ENCODE measurements at places on chromosomes 3 and 15. TPM values are rescaled to one million over a fixed set of nuclear protein-coding genes. Genes with fewer than 3 reads are reported as not detected.

ACAN gene
- total RNA-seq: 13.5 TPM

SATB1 gene
- total RNA-seq: 10.8 TPM

CADPS gene
- total RNA-seq: 2.2 TPM

DNA sequence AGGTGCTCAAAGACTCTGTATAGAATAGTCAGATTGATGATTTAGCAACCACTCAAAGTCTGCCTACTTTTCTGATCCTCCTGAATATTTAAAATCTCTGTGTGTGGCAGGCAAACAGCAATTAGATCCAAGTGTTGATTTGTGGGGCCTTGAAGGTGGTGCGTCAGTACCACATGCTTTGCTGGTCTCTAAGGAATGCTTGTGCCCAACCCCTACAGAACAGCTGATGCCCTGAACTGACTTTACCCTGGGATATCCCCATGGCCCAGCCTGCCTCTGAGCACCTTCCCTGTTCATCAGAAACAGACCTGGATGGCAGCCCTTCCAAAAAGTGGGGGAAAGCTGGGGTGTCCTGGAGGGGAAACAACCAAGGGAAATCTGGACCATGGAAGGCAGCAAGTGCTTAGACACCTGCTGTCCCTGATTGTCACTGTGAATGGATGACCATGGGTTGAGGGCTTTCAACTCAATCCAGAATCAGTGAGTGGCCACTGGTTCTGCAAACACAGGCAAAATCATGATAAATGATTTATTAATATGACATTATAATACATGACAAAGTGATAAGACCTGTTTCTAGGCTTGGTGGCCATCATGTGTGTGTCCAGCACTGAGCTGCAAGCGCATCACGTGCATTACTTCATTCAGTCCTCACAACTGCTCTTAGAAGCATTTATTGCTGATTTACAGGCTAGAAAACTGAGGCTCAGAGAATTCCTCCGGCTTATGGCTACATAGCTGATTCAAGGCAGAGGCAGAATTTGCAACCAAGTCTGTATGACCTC lies 76.1 kb upstream of the TPM1 start:
- no peak for DNase-seq

DNA sequence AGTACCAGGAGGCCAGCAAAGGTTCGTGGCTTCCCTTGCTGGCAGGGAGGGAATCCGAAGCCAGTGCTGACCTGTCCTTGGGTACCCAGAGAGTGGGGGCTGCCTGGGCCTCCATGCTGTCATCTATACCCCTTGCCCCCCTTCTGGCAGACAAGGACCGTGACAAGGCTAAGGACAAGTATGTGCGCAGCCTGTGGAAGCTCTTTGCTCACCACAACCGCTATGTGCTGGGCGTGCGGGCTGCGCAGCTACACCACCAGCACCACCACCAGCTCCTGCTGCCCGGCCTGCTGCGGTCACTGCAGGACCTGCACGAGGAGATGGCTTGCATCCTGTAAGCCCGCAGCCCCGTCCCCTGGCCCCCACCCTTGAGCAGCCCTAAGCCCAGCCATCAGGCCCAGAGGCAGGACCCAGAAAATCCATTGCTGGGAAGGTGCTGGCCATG lies 2.8 kb downstream of the FES start:
- DNase-seq: no peak

- DNase-seq: no peak
These were observed 14.0 kb downstream of the VIPR1 start for GRCh38 chr3:42516443-42516842.

- DNase-seq: no peak
These were observed 134.4 kb downstream of the PLOD2 start for GRCh38 chr3:146026547-146026946.

GRCh38 chr3:30743641-30744317 lies 137.4 kb downstream of the TGFBR2 start:
- no peak for DNase-seq

DNA sequence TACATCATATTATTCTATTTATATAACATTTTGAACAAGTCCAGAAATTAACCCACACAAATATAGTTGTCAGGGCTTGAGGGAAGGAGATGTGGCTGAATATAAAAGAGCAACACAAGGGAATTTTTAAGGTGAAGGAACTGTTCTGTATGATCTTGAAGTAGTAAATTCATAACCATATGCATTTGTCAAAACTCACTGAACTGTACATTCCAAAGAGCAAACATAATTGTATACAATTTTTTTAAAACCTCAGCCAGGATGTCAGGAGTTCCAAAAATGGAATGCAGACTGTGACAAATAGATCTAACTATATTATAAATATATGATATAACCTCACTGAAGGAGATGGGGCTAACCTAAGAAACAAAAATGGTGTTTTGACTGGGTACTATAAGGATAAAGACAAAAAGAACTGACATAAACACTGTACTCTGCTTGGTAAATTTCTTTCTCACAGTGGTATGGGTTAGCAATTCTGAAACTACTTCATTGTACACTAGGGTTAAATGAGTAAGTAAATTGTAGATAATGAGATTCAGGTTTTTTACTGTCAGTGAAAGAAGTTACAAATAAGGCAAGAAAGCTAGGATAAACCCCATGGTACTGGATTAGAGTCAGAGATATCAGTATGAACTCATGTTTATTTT lies 14.4 kb downstream of the GOLGB1 start:
- DNase-seq: no peak

- DNase-seq: no peak
These were observed 259.1 kb downstream of the PTPRG start for GRCh38 chr3:61820306-61820992.

DNA sequence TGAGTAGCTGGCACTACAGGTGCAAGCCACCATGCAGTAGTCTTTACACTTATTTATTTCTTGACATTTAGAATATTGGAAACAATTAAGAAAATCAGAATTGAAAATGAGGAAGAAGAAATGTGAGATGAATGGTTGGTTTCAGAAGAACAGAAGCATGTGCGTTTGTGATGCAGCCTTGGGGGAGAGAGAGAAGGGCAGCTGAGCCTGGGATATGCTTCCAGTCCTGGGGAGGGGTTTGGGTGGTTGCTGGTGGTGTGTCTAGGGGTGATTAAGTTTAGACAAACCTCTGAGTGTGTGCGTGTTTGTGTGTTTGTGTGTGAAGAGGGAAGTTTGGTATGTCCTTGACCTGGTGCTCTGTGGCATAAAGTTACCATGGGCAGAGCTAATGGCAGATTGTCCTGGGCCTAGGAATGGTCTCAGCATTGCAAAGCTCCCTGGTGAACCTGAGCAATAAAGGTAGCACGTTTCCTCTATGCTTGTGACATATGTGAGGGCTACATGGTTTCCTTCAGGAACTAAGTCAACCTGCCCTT lies 35.6 kb downstream of the CTSH start:
- no peak for DNase-seq

DNA sequence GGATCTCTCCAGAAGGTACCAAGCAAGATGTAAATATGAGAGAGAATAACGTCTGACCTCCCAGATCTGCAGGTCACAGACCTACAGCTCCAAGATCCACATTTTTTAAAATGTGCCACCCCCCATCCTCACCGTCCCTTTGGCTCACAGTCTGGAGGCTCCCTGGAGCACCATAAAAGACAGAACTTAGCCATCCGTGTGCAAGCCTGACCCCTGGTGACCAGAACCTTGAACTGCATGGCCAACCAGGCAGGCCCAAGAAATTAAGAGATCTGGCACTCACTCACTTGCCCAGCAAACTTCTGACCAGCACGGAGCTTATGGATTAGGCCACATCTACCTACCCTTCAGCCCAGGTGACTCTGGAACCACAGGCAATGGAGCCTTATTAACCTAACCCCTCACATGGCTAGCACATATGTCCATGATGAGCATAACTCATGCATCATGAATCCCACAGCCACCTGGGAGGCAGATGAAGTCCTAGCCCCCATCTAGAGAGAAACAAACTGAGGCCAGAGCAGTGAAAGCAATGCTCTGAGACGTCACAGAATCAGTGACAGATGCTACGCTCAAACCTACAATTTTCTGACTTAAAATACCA lies 275.3 kb downstream of the UACA start:
- peak; percentile 89 for DNase-seq

DNA sequence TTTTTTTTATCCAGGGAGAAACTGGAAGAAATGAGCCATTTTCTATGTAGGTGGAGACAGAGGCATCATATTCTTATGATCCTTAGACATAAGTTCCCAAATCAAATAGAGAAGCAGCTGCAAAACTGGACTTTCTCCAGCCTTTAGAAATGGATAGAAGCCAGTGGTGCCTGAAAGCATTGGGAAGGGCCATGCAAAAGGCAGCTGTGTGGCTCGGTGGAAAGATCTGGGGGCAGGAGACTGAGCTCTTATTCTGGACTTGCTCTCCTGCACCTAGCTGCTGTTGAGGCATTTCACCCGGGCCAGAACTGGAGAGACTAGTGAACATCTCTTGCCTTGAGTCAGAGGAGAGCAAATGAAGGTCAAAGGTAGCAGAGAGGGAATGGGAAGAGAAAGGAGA lies 73.1 kb downstream of the TFG start:
- DNase-seq: no peak

- peak; percentile 62 for DNase-seq
These were observed 160.8 kb upstream of the TLE3 start for GRCh38 chr15:70258369-70259027.

DNA sequence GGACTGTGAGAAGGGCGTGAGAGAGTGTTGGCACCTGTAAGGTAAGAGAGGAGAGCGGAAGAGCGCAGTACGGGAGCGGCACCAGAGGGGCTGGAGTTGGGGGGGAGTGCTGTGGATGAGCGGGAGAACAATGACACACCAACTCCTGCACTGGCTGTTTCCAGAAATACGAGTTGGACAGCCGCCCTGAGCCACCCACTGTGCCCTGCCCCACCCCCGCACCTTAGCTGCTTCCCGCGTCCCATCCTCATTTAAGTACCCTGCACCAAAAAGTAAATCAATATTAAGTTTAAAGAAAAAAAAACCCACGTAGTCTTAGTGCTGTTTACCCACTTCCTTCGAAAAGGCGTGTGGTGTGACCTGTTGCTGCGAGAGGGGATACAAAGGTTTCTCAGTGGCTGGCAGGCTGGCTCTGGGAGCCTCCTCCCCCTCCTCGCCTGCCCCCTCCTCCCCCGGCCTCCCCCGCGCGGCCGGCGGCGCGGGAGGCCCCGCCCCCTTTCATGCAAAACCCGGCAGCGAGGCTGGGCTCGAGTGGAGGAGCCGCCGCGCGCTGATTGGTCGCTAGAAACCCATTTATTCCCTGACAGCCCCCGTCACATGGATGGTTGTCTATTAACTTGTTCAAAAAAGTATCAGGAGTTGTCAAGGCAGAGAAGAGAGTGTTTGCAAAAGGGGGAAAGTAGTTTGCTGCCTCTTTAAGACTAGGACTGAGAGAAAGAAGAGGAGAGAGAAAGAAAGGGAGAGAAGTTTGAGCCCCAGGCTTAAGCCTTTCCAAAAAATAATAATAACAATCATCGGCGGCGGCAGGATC lies at the start of gene SOX2:
SOX2 (plus strand) TSS at position 601 of the 811 bp plus-strand sequence. CDS start 436 bp downstream, outside the sequence.
- DNase-seq: peak; percentile 80

- peak; percentile 26 for DNase-seq
These were observed 56.6 kb upstream of the APEH start for GRCh38 chr3:49617390-49618013.

GRCh38 chr3:82224661-82225060 lies 463.2 kb upstream of the GBE1 start:
- no peak for DNase-seq

- DNase-seq: no peak
These were observed 494.1 kb upstream of the DPH6 start for GRCh38 chr15:36039996-36040572.

DNA sequence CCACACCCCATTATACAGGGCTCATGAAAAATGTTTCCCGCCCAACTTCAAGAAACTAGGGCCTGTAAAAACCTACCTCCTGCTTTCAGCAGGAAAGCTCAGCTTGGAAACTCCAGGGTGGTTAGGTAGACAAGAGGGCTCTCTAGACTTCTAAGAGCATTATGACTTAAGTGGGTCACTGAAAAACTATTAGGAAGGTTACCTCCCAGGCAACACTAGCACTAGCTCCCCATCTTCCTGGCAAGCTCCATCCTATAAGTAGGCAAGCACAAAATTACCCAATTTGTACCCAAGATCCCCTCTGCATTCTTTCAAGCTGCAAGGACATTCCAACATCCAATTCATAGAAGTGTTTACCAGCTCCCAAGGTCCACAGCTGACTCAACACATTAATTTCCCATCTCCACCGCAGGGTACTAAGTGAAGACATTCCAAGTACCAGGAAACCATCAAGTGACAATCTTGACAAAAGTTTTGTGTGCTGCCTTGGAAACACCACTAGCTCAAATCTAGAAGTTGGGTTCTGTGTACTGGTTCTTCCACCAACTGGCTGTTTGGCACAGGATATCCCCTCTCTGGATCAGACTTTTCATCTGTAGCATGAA lies 46.9 kb downstream of the WNT5A start:
- DNase-seq: no peak
